PC-3 (cell line): ENCODE measurements at places on chromosomes 12 and 14. TPM values are rescaled to one million over a fixed set of nuclear protein-coding genes. Genes with fewer than 3 reads are reported as not detected.

- DNase-seq: no peak
- H3K27ac ChIP-seq: no peak overlapping the region
- H3K4me3 ChIP-seq: no peak overlapping the region
Observed at GRCh38 chr14:73191441-73191840, 45.9 kb upstream of the PAPLN start.

DNA sequence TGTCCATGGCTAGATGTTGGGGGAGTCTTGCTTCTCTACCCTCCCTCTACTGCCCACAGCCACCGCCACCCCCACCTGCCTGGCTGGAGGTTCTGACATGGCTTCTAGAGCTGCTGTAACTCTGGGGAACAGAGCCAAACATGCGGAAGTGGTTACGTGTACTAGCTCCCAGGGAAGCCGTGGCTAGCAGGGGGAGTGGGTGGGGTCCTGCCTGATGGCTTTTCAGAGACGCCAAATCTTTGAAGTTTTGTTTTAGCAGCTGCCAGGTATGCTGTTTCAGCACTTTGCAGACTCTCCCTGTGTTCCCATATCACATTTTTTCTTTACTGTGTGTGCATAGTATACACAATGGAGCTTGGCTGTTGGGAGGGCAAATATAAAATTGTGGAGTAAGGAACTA is 150.3 kb downstream of the TGFB3 start:
- peaks cover 56% of the 10 kb centered on the region for H3K4me1 ChIP-seq
- 0 out of 2 replicates have a peak, but pooled peaks cover 2% of the 10 kb centered on the region for H3K36me3 ChIP-seq
- no peaks in the 10 kb centered on the region for H3K27me3 ChIP-seq

Gene KRT3
- 0.17 and 0.33 TPM in 2 replicates for total RNA-seq

- H3K27ac ChIP-seq: peak overlapping the region; percentile 10
- H3K27me3 ChIP-seq: no peaks in the 10 kb centered on the region
- H3K4me1 ChIP-seq: peaks cover 23% of the 10 kb centered on the region
- peak overlapping the region; percentile 82 for H3K4me3 ChIP-seq
- peak; percentile 38 for DNase-seq
- H3K36me3 ChIP-seq: no peaks in the 10 kb centered on the region
Observed at GRCh38 chr12:62934239-62934798, 631 bp downstream of the PPM1H start.

DNA sequence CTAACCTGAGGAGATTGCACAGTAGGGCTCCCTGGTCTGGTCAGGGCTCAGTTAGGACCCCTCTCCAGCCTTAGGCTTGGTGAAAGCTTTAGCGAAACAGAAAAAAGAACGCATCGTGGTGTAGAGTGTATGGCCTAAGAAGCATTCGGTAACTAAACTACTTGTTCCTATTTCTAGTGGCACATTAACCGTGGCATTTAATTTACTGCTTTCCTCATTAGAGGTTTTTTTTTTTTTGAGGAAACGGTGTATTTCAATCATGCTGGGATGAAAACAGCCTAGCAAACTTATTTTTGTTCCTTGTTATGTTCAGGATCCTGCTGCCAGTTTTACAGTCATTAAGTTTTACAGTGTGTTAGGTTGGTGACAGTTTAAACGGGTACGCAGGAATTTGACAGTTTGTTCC is 518 bp upstream of the OSBPL8 start:
- peak overlapping the region; percentile 100 for H3K4me3 ChIP-seq
- peak overlapping the region; percentile 29 for H3K27ac ChIP-seq
- no peak for DNase-seq
- peaks cover 37% of the 10 kb centered on the region for H3K4me1 ChIP-seq

DNA sequence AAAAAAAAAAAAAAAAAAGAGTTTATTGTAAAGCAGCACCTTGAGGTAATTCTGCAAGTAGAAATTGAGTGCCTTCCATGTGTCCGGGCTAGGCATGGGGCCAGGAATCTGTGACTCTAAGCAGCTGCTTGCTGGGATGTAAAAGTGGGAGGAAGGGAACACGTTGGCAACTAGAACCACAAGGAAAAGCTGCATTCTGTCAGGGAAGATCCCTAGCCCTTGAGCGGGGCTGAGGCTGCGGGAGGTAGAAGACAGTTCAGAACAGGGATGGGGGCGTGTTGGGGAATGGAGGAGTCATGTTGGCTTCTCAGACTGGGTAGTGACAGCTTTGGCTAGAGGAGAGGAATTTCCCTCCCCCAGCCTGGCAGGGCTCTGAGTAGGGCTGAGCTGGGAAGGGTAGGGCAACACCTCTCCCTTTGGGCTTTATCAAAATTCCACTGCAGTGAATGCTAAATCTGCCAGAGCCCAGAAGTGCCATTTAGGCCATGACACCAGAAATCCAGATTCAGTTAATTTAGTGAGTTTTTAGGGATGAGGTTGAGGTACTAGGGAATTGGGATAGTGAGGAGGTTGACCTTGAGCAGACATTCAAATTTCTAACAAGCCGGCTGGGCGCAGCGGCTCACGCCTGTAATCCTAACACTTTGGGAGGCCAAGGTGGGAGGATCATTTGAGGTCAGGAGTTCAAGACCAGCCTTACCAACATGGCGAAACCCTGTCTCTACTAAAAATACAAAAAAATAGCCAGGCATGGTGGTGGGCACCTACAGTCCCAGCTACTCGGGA is 3.4 kb upstream of the TRAFD1 start:
- peak overlapping the region; percentile 64 for H3K27ac ChIP-seq
- peaks cover 36% of the 10 kb centered on the region for H3K4me1 ChIP-seq
- no peaks in the 10 kb centered on the region for H3K36me3 ChIP-seq
- H3K4me3 ChIP-seq: peak overlapping the region; percentile 9; the same call in 1 of the 2 replicates

GRCh38 chr12:69833696-69834095 is 8.7 kb downstream of the MYRFL start:
- no peak overlapping the region for H3K4me3 ChIP-seq
- H3K36me3 ChIP-seq: no peaks in the 10 kb centered on the region
- H3K4me1 ChIP-seq: no peaks in the 10 kb centered on the region
- DNase-seq: no peak
- no peaks in the 10 kb centered on the region; the same call in 1 of the 2 replicates for H3K27me3 ChIP-seq

- H3K36me3 ChIP-seq: no peaks in the 10 kb centered on the region
- no peaks in the 10 kb centered on the region for H3K4me1 ChIP-seq
- H3K4me3 ChIP-seq: no peak overlapping the region
- peaks cover 85% of the 10 kb centered on the region for H3K27me3 ChIP-seq
Observed at GRCh38 chr12:131603106-131603938, 107.6 kb upstream of the SFSWAP start.

DNA sequence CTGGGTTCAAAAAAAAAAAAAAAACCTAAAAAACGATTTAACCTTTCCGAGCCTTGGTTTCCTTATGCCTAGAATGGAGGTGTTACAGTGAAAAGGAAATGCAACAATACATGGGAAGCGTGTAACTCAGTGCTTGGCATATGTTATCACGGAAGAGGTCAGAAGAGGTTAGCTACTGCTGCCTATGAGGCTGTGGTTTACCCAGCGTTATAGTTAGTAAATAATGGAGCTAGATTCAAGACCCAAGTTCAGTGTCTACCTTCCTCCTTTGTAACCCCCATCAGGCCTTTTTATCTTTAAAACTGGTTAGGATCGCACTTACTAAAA is 839 bp downstream of the IFT43 start:
- peaks cover 29% of the 10 kb centered on the region for H3K4me1 ChIP-seq
- DNase-seq: no peak
- peak overlapping the region; percentile 96 for H3K4me3 ChIP-seq
- H3K36me3 ChIP-seq: no peaks in the 10 kb centered on the region
- H3K27ac ChIP-seq: no peak overlapping the region

- no peak overlapping the region for H3K4me3 ChIP-seq
- no peak for DNase-seq
- no peak overlapping the region for H3K27ac ChIP-seq
- no peaks in the 10 kb centered on the region for H3K27me3 ChIP-seq
- H3K4me1 ChIP-seq: no peaks in the 10 kb centered on the region
Observed at GRCh38 chr14:80077262-80077661, 134.0 kb downstream of the DIO2 start.

DNA sequence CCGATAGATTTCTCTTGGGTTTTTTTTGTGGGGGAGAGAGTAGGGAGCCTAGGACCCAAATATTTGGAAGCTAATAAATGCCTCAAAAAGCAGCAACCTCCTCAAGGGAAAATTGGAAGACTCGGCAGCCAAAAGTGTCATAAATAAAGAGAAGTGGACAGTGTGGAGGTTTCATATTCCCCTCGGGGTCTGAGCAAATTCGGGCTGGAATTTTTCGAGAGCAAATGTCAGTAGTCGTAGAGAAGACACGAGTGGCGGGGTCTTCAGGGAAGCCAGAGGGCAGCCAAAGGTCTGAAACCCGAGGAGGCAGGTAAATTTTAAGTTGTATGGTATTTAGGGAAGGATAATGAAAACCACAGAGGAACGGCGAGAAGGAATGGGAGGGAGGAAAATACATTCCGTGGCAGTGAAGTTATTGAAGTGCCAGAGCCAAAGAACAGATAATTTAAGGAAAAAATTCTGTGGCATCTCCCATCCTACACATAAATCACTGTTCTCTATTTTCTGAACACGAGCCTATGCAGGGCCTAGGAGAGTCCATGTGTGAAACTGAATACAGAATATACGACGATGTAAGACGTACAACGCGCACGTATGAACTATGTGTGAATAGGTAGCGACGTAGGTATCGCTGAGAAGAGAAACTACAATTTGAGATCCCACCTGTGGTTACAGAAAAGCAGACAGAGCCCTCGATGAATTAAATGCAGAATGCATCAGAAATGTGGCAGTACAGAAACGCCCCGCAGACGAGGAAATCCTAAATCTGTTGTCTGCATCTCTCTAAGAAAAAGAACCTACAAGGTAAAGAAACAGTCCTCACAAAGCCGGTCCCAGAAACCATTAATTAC is 12.9 kb downstream of the BCL11B start:
- H3K4me1 ChIP-seq: no peaks in the 10 kb centered on the region
- H3K27me3 ChIP-seq: peaks cover 100% of the 10 kb centered on the region
- no peaks in the 10 kb centered on the region for H3K36me3 ChIP-seq
- no peak overlapping the region for H3K27ac ChIP-seq

- H3K4me3 ChIP-seq: no peak overlapping the region
- no peaks in the 10 kb centered on the region for H3K36me3 ChIP-seq
- no peak overlapping the region for H3K27ac ChIP-seq
- no peaks in the 10 kb centered on the region for H3K27me3 ChIP-seq
- H3K4me1 ChIP-seq: no peaks in the 10 kb centered on the region
Observed at GRCh38 chr12:20339060-20339459, 29.3 kb upstream of the PDE3A start.

DNA sequence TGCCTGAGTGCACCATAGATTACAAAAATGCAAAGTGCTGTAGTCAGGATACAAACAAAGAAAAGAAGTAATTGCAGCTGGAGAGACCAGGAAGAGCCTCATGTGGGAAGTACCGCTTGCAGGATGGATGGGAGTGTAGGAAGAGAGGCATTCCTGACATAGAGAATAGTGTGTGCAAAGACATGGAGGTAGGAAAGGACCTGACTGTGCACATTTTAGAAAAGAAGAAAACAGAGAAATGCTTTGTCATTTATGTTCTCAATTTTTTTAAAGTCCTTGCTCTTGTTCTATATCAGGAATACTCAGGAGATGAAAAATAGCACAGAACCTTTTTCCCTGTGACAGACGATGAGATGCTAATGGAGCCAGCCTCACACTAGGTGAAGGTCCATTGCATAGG is 358.7 kb upstream of the TMPO start:
- no peak overlapping the region for H3K4me3 ChIP-seq
- 0 out of 2 replicates have a peak, but pooled peaks cover 7% of the 10 kb centered on the region for H3K27me3 ChIP-seq
- H3K4me1 ChIP-seq: no peaks in the 10 kb centered on the region
- H3K36me3 ChIP-seq: no peaks in the 10 kb centered on the region
- no peak for DNase-seq

Gene DLST
- 56.9 and 61.1 TPM in 2 replicates for total RNA-seq

- no peaks in the 10 kb centered on the region for H3K36me3 ChIP-seq
- no peaks in the 10 kb centered on the region for H3K4me1 ChIP-seq
- no peak overlapping the region for H3K4me3 ChIP-seq
- peaks cover 64% of the 10 kb centered on the region for H3K27me3 ChIP-seq
- DNase-seq: no peak
Observed at GRCh38 chr12:101539148-101539547, 55.6 kb upstream of the MYBPC1 start.

Gene BBOF1
- total RNA-seq: 1.5 and 3.9 TPM in 2 replicates

GRCh38 chr12:58883576-58884334 is 36.5 kb downstream of the LRIG3 start:
- H3K4me3 ChIP-seq: no peak overlapping the region
- no peaks in the 10 kb centered on the region for H3K27me3 ChIP-seq
- H3K4me1 ChIP-seq: no peaks in the 10 kb centered on the region
- DNase-seq: no peak
- H3K27ac ChIP-seq: no peak overlapping the region

Gene ST8SIA1
- total RNA-seq: not detected in 2 replicates

DNA sequence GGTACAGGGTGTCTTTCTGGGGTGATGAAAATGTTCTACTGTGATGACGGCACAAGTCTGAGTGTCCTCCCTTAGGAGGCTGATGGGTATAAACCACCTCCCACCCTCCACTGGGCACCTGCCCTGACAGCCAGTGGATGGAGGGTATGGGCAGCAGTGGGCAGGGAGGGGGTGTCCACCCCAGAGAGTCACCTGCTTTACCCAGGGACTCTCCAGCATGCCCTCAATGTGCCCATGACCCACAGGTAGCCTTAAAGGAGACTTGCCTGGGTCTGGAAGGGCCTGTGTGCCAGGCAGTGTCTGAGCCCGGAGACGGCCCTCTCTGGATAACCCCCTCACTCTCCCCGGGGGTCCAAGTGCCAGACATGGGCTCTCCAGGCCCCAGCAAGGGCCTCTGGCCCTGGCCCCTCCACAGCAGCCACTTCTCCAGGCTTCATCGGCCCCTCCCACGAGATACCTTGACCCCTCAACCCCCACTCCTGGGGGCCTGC is 38.8 kb downstream of the CCNK start:
- no peak overlapping the region for H3K27ac ChIP-seq
- H3K4me1 ChIP-seq: peaks cover 32% of the 10 kb centered on the region

GRCh38 chr12:117342682-117343081 is 18.7 kb downstream of the NOS1 start:
- peaks cover 32% of the 10 kb centered on the region for H3K4me1 ChIP-seq
- H3K27ac ChIP-seq: peak overlapping the region; percentile 77
- peaks cover 12% of the 10 kb centered on the region for H3K27me3 ChIP-seq
- H3K4me3 ChIP-seq: no peak overlapping the region
- peak; percentile 96 for DNase-seq

- no peaks in the 10 kb centered on the region for H3K36me3 ChIP-seq
- no peaks in the 10 kb centered on the region for H3K27me3 ChIP-seq
- no peaks in the 10 kb centered on the region for H3K4me1 ChIP-seq
- no peak overlapping the region for H3K4me3 ChIP-seq
- H3K27ac ChIP-seq: no peak overlapping the region
Observed at GRCh38 chr12:103012884-103013283, 55.4 kb downstream of the ASCL1 start.

DNA sequence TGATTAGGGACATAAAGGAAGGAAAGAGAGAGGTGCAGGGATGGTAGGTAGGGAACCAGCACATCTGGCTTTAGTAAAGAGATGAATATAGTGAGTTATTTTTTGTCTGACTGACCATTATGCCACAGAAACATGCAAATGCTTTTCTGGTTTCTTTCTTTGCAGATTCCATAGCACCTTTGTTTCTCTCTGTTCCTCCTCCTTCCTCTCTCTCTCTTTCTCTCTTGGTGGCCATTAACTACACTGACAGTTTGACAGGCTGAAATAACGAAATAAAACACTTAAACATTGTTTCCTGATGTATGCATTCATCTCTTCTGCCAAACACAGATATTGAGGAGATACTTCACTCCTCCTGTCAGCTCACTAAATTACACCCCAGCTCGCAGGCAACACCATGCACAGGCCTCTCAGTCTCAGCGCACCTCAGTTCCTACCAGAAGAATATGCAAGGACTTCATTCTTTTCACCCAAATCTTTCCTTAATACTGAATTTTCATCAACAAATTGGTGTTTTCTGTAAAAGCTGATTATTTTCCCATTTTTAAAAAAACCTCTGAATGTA is 406.9 kb upstream of the SOX5 start:
- no peak overlapping the region for H3K4me3 ChIP-seq
- H3K36me3 ChIP-seq: no peaks in the 10 kb centered on the region
- DNase-seq: no peak
- H3K27me3 ChIP-seq: no peaks in the 10 kb centered on the region
- H3K27ac ChIP-seq: no peak overlapping the region
- H3K4me1 ChIP-seq: no peaks in the 10 kb centered on the region
